ENCODE measurements at places on chromosomes 3 and 15.

DNA sequence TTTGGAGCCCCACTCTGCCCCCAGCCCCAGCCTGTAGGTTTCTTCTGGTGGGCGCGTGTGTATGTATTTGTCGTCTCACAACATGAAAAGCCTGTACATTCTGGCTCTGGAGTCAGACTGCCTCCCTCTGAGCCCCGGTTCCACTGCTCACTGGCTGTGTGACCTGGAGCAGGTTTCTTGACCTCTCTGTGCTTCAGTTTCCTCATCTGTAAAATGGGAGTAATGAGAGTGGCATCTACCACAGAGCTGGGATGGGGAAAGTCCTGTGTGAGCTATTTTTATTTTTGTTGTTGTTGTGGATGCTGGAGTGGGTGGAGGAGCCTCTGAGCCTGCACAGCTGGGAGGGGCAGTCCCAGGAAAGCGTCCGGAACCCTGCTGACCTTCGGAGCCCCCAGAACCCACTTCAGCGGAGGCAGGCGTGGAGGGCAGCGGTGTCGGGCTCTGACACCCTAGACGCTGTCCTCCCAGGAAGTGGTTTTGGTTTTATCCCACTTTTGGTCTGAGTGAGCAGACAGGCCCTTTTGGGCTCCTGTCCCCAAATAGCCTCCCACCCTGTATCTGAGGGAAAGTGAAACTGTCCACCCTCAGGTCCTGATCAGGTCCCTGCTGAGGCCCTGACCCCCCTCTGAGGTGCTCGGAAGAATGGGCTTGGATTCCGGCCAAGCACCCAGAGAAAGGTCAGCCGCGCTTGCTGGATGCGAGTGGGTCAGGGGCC lies 103.5 kb downstream of the CHSY1 start:
- no peak for DNase-seq

- DNase-seq = no peak
These were observed 15.5 kb upstream of the VIPR1 start for GRCh38 chr3:42486814-42487565.

GRCh38 chr3:141452045-141452444 lies 34.8 kb upstream of the RASA2 start:
- DNase-seq = no peak

GRCh38 chr3:46946856-46947545 lies 29.5 kb downstream of the CCDC12 start:
- peak; percentile 65 for DNase-seq

- no peak for DNase-seq
These were observed 252.2 kb upstream of the CTDSPL start for GRCh38 chr3:37609181-37610110.

GRCh38 chr3:38108649-38109579 lies 28.0 kb downstream of the ACAA1 start:
- no peak for DNase-seq

DNA sequence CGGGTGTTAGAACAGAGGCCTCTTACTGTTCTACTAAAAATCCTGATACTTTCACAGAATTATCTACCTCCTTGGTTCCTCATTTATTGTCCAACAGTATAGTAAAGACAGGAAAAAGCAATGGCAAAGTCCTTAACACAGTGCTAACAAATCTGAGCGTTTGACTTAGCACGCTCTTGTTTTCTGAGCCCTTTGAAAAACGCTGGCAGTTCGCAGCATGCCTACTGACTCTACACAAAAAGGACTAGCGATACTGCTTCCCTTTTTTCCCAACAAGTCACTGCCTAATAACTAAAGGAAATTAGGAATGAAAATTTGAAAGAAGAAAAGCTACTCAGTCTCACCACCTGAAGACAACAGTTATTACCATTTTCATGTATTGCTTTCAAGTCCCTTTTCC lies 34.8 kb upstream of the CEMIP start:
- no peak for DNase-seq

GRCh38 chr3:115212615-115213014 lies 65.5 kb upstream of the ZBTB20 start:
- no peak for DNase-seq

GRCh38 chr3:168544097-168544957 lies 448.6 kb upstream of the GOLIM4 start:
- no peak for DNase-seq

DNA sequence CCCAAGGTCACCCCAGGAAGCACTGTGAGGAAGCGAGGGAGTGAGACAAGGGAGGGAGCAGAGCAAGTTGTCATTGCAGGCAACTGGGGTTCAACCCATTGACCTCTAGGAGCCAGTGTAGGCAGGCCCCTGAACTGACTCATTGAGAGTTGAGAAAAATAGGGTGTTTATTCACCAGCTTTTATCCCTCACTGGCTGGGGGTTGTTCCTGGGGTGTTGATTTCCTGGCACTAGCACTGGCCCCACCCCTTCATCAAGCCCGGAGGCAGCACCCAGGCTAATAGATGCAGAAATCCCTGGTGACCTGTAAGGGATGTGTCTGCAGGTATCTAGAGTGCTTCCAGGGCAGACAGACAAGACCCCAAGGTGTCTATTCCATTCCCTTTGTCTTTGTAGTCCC lies 183.9 kb downstream of the ARRDC4 start:
- no peak for DNase-seq

DNA sequence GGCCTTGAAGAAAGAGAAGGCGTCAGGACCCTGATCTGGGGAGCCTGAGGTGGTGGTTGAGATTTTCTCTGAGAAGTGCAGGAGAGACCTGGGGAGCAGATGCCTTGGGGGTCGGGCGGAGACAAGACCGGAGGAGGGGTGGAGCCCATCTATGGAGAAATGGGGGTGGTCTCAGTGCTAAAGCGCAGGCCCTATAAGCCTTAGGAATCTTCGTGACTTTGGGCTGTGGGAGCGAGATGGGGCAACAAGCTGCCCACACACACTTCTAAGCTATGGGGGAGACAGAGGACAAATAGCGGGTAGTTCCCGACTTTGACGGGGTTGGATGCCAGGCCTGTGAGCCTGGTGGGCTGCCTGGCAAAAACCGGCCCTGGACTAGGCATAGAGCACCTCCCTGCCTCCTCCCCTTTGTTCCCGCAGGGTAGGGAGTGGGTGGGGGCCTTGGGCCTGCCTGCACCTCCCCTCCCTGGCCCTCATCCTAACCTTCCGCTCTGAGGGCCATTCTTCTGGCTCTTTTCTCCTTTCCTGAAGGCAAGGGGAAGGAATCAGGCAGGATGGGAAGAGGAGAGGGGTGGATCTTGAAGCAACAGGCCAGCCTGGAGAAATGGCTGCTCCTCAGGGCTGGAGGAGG lies 880 bp downstream of the NISCH start:
- DNase-seq = no peak

- DNase-seq = peak; percentile 3
These were observed 66.7 kb downstream of the SLC6A1 start for GRCh38 chr3:11059090-11059798.
